GM10248 (cell line): ENCODE measurements at places on chromosomes 3 and 15.

DNA sequence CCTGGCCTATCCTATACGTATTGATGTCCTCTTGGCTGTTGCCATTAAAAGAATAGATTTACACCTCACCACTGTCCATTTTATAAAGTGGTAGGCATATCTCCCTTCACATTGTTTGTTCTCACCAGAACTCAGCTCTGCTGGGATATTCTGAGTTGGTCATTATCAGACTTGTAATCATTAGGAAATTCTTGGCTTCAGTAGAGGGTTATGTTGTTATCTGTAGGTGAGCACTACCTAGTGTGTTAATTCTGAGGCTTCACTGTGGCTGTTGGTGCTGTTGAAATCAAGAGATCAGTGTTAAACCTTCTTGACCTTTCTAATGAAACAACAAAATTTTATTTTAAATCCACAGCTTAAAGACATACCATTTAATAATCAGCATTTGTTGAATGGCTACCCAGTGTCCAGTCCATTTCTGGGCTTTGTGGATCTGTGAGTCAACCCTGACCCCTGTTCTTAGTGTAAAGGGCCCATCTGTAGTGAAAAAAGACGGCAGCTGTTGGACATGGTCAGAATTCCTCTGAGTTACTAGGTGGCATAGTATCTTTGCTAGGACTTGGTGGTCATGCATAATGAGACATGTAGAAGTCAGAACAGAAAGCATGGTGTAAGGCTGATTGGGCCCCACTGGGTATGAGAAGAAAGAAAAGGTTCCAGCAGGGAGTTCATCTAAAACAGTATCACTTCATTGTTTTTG lies 32.9 kb upstream of the P4HTM start:
- DNase-seq = no peak

DNA sequence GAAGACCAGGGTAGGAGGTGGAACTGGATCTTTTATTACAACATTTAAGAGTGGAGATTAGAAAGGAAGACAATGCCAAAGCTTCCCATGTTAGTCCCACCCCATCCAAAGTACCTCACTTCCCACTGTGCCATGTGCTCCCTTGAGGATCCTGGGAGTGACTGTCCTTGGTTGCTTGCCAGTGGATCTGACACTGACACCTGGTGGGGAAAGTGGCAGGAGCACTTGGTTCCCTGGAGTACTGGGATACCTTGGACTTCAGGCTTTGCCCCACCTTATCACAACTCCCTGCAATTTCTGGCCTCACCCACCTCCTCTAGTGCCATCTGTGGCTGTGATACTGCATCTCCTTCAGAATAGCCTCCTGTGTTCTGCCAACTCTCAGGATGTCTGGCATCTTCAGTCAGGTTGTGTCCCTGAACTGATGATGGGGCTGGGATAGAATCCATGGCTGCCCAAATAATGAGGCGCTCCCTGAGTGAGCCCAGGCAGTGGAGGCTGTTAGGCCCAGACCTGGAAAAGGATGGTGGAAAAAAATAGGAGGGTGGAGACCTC lies 1.3 kb downstream of the ELL3 start:
- DNase-seq = no peak

GRCh38 chr15:51849860-51850259 lies 20.4 kb downstream of the TMOD3 start:
- DNase-seq = no peak

DNA sequence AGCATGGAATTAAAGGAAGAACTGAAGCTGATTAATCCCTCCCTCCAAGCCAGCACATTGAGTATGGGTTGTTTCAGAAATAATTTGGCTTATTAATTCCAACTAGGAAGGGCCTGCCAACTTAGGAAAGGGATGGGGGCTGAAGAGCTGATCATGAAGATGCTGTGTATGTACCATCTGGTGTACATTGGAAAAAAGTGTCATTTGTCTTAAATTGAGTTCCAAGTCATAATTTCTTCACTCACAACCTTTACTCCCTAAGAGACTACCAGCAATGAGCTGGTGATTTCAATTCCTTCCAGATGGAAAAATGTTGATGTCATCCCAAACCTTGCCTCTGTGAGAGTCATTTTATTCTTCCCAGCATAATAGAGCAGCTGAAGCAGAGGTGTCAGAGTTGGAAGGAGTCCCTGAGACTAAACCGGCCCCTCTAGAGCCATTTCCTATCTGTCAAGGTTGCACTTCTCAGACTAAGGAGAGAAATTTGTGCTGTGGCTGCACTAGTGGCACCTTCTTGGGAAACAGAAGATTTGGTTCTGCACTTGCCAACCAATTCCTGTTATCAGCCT lies 79.4 kb downstream of the GTPBP8 start:
- DNase-seq = no peak

GRCh38 chr15:66097151-66098021 lies 156.2 kb downstream of the MEGF11 start:
- no peak for DNase-seq

GRCh38 chr3:45010811-45011333 lies 15.2 kb upstream of the CLEC3B start:
- DNase-seq = no peak

DNA sequence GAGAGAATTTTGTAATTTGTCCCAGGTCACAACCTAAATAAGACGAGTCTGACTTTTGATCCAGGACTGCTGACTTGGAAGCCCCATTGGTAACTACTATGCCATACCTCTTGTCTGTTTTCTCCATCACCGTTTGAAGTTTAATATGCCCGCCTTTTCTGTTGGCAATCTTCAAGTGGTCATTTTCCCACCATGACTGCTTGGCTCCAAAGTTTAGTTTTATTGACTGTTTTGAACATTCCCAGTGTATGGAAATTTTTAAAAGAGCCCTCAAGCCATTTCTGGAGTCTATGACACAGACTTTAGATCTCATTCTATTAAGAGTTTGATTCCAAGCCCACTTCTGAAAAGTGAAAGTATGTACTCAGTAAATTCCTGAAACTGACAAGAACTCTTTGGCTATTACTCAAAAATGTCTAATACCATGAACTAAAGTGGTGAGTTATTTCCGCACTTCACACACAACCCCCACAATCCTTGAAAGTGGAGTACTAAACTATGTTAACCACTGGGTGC lies 136.7 kb upstream of the ADAMTS9 start:
- no peak for DNase-seq

- DNase-seq = no peak
Measured at GRCh38 chr3:171811295-171811912, 1.1 kb upstream of the PLD1 start.

- DNase-seq = no peak
Measured at GRCh38 chr3:149437710-149438109, 36.8 kb upstream of the TM4SF4 start.

- DNase-seq = no peak
Measured at GRCh38 chr15:62940093-62940754, 102.3 kb upstream of the TPM1 start.

DNA sequence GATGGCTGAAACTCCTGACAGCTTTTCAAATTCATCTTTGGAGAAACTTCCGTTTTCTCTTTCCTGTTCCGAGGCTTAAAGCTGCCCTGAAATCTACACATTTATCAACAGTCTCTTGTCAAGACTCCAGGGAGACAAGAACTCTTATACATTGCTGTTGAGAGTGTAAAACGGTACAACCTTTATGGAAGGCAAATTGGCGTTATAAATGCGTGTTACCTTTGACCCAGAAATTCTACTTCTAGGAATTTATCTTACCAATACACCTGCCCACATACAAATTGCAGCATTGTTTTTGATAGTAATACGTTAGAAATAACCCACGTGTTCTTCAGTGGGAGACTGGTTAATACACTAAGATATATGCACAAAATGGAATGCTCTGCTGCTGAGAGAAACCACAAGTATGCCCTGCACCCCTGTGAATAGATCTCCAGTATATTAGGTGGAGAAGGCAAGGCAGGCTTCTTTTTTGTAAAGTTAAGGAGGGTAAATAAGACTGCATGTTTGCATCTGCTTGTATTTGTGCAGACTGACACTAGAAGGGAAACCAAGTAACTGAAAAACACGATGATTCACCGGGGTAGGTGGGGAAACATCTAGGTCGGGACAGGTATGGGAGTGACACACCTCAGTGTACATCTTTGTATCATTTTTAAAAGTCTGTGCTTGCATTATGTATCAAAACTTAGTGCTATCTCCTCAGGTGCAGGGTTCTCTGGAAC lies 97.5 kb downstream of the IGF1R start:
- DNase-seq = no peak

DNA sequence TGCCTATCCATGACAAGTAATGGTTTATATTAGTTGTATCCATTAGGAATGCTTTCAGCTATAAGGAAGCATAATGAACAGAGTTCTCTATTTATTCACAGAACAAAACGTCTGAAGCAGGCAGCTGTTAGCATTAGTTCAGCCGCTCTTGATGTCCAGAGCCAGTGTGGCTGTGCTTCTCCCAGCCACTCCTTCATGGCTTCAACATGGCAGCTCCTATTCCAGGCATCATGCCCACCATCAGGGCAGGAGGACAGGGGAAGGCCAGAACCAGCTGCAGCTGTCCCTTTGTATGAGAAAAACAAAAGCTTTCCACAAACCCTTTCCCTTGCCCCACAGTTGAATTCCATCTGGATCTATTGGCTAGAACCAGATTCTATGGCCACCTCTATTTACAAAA lies 12.9 kb upstream of the SNRK start:
- no peak for DNase-seq

DNA sequence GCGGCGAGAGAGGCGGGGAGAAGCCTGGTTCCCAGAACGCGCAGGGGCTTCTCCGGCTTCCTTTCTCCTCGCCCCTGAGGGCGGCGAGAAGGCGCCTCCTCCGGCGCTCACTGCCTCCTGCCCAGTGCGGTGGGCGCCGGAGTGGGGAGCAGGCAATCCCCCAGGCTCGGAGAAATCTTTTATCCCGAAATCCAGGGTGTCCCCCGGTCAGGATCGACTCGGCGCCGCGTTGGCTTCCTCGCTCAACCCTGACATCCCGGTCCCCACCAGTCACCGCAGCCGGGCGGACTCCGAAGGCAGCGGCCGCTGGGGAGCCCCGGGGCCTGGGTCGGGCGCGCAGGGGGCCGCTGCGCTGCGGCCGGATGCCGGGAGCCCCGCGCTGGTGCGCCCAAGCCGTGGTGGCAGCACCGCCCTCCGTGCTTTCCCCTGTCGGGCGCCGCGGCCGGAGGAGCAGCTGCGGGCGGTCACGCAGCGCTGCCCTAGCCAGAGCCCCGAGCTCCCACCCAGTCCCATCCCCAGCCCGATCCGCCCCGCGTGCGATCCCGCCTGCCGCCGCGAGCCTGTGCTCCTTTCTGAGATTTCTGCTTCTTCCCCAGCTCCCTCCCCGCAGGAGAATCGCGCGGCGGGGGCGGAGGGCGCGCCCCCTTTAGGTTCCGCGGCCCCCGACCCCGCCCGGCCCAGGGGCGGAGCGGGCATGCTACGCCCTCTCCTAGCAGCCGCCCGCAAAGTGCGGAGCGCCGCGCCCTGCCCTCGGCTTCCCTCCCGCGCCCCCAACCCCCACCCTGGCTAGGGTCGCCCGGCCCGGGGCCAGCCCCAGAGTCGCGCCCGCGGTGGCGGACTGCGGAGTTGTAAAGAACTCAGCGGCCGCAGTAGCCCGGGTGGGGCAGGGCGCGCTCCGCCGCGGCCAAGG lies 683 bp upstream of the CACNA2D3 start:
- no peak for DNase-seq

GRCh38 chr15:99057697-99058420 lies 47.0 kb upstream of the SYNM start:
- DNase-seq = no peak

- no peak for DNase-seq
Measured at GRCh38 chr3:16907243-16907642, 22.5 kb downstream of the PLCL2 start.

DNA sequence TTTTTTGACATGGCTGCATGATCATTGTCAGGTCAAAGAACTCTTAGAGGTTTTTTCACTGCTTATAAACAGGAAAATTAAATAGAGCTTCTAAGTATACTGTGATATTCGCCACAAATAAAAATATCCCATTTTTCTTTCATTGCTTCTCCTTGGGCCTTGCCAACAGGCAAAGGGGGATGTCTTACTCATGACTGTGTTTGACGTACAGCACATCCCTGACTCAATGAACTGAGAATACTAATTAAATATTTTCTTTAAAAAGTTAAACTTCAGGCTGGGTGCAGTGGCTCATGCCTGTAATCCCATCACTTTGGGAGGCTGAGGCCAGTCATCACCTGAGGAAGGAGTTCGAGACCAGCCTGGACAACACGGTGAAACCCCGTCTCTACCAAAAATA lies 41.4 kb upstream of the CCDC80 start:
- no peak for DNase-seq

- no peak for DNase-seq
Measured at GRCh38 chr3:46989146-46989810, 9.8 kb downstream of the NBEAL2 start.

DNA sequence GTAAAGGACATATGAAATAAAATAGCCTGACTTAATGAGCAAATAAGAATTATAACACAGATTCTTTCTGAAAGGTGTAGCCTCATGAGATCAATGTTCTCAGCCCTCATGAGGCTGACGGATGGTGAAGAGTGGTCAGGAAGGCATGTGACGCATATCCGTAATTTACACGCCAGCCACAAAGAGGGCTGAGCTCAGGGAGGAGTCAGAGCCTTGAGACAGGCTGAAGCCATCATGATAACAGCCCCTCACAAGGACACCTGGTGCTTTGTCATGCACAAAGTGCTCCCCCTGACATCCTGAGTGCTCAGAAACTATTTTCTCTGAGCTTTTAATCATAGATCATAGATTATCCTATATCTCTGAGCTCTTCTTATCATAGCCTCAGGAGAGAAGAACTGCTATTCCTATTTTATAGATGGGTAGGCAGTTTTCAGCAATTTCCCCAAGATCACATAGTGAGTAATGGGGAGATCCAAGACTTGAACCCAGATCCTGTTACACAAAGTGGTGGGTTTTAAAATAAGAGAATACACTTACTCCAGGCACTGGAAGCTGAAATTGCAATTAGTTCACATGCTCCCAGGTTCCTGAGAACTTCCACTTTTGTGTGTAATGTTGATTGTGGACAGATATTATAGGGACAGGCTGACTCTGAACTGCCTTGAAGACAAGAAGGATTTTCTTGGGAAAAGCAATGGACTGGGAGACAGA lies 267.1 kb downstream of the RPLP1 start:
- peak; percentile 31 for DNase-seq

GRCh38 chr15:19956124-19956796 lies 585.3 kb downstream of the GOLGA6L6 start:
- DNase-seq = no peak
